ENCODE measurements at places on chromosomes 1 and 21. TPM values are rescaled to one million over a fixed set of nuclear protein-coding genes. Genes with fewer than 3 reads are reported as not detected.
A peak's percentile ranks its signal among the peaks of the same experiment; 100 is the strongest.

The L1TD1 gene
- total RNA-seq: not detected

- DNase-seq: no peak
Observed at GRCh38 chr1:167544447-167545093, 9.0 kb downstream of the CREG1 start.

DNA sequence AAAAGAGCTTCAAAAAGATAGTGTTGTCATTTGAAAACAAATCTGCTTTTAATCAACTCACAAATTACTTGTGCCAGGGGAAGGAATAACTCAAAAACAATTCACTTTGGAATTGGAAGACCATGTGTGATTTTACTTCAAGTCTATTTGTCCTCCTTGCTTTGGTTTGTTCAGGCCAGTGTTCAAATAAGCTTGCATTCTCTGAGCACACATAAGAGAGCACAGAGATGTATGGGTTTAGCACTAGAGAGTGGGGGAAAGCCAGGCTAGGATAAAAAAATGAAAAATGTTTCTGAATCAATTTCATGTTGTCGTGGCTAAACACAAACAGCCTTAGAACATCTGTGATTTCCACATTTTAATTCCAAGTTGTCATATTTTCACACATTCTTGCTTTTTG, 325.7 kb upstream of the LYPLAL1 start:
- DNase-seq: no peak

GRCh38 chr1:67468066-67468718, 38.0 kb upstream of the SERBP1 start:
- peak; percentile 26 for DNase-seq

The KPRP gene
- not detected for total RNA-seq

DNA sequence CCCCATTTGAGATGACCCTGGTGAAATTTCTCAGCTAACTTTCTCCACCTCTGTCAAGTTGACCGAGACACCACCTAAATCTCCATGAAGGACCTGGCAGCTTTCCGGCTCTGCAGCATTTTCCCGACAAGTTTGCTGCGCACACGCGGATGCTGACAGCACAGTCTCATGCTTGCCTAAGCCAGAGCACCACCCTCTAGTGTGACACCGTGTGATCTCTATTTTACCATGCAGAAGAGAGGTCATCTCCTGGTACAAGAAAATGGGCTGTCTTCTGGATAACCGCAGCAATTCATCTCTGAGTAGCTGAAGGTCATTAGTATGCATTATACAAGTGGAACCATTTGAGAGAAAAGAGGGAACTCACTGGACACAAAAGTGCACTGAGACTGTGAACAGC, 38.9 kb upstream of the H6PD start:
- DNase-seq: no peak

The SMIM1 gene
- total RNA-seq: not detected

DNA sequence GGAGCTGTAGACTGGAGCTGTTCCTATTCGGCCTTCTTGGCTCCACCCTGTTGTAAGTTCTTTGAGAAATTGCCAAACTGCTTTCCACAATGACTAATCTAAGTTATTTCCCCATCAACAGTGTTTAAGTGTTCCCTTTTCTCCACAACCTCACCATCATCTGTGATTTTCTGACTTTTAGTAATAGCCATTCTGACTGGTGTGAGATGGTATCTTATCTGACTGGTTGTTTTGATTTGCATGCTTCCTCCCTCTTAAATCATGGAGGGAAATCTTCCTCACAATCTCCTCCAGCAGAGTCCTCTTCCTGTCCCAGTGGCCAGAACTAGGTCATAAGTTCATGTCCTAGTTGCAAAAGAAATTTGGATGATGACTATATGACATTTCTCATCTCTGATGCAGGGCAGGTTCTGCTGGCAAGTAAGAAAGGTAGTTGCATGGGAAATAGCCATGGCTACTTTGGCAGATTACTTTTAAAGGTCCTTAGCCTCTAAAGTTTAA, 294.0 kb downstream of the LRRC40 start:
- DNase-seq: peak; percentile 2

GRCh38 chr21:34613679-34614627, 960 bp downstream of the RCAN1 start:
- DNase-seq: peak; percentile 38

- DNase-seq: no peak
Observed at GRCh38 chr1:40308036-40308727, 8.9 kb downstream of the COL9A2 start.

- no peak for DNase-seq
Observed at GRCh38 chr1:23062271-23062670, 43.0 kb downstream of the KDM1A start.

The SETD4 gene
- 25.8 TPM for total RNA-seq

DNA sequence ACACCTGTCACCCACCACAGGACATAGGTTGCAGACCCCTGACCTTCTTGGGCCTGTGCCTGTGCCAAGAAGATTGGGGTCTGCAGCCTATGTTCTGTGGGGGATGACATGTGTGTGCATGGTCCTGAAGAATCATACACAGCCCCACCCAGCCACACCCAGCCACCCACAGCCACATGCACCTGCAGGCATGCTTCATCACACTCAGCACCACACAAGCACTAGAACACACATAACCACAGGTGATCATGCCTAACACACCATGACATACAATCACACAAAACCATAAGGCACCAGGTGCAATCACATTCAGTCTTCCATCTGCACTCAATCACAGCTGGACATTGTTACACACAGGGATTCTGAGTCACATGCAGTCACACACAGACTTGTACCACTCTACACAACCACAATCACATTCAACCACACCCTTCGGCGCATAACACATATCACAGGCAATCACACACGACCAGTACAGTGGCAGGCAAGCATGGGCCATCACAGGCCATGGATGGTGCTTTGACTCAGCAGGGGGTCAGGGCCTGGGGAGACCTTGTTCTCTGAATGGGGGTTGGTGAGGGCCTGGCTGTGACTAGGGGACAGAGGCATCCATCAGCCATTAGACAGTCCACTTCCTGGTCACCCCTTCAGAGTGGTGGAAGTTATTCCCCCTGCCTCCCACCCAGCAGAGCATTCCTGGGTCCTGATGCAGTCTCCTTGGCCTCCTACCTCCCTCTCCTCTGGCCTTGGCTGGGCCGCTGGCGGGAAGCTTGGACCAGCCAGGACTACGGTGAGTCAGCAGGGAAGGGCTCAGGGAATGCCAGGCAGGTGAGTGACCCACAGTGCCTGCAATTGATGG, 44.3 kb upstream of the EPS8L3 start:
- peak; percentile 48 for DNase-seq

DNA sequence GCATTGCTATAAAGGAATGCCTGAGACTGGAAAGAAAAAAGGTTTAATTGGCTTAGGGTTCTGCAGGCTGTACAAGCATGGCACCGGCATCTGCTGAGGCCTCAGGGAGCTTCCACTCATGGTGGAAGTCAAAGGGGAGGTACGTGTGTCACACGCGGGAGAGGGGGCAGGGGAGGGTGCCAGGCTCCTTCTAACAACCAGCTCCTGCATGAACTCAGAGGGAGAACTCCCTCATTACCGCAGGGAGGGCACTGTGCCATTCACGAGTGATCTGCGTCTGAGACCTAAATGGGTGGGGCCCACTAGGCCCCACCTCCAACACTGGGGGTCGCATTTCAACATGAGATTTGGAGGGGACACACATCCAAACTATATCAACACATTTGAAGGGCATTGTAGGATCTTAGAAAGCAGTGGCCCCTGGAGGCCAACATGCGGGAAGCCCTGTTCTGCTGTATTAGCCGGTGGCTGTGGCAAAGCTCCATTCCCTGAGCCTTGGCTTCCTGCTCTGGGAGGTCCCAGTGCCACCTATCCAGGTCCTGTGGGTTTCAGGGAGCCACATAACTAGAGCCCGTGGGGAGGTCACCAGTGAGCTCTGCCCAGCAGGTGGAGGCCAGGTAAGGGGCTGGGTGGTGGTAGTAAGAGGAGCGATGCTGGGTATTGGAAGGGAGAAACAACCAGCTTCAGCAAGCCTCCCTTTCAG, 10.0 kb downstream of the WNT3A start:
- DNase-seq: no peak

The EPS8L3 gene
- total RNA-seq: not detected

The TPTE gene
- total RNA-seq: 5.9 TPM

GRCh38 chr1:221162352-221162751, 283.1 kb downstream of the HLX start:
- DNase-seq: no peak

- DNase-seq: no peak
Observed at GRCh38 chr1:171581226-171581625, 40.8 kb upstream of the MYOCOS start.

- no peak for DNase-seq
Observed at GRCh38 chr21:45078371-45078770, 4.0 kb downstream of the ADARB1 start.

The NHLH1 gene
- total RNA-seq: not detected

The HRNR gene
- not detected for total RNA-seq

GRCh38 chr1:98559291-98559690, 102.2 kb upstream of the SNX7 start:
- DNase-seq: no peak

The TMEM82 gene
- not detected for total RNA-seq

- no peak for DNase-seq
Observed at GRCh38 chr1:106608841-106609240, 447.6 kb upstream of the PRMT6 start.

The UQCRHL gene
- 4.1 TPM for total RNA-seq

The ILF2 gene
- 629 TPM for total RNA-seq

The TAS1R1 gene
- total RNA-seq: not detected

The ZSWIM5 gene
- 1.8 TPM for total RNA-seq

- DNase-seq: no peak
Observed at GRCh38 chr1:109500941-109501381, 7.1 kb downstream of the CYB561D1 start.

GRCh38 chr1:230086151-230086550, 19.1 kb downstream of the GALNT2 start:
- no peak for DNase-seq

Data from Daoy (cell line).